ENCODE measurements at places on chromosomes 5 and 9.

GRCh38 chr5:133853646-133854365 lies 114.6 kb downstream of the C5orf15 start:
- DNase-seq: no peak

- peak; percentile 44 for DNase-seq
Observed at GRCh38 chr5:139147483-139148087, 50.6 kb downstream of the SIL1 start.

DNA sequence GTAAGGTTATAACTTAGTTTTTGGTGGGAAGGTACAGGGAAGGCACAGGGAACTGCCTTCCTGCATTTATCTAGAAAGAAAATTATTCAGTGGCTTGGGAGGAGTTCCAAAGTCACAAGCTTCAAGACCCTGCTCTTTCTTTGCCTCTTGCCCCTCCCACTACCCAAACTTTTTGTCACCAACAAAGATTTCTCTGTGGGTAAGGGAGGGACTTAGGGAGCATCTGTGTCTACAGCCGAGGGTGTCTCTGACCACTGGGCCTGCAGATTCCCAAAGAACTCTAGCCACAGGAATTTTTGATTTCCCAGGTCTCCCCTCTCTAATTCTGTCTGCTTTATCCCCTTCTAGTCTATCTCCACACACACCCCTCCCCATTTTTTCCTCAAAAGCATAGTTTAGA lies 2.1 kb downstream of the ECSCR start:
- no peak for DNase-seq

- no peak for DNase-seq
Observed at GRCh38 chr5:73691302-73692080, 65.5 kb downstream of the ARHGEF28 start.

DNA sequence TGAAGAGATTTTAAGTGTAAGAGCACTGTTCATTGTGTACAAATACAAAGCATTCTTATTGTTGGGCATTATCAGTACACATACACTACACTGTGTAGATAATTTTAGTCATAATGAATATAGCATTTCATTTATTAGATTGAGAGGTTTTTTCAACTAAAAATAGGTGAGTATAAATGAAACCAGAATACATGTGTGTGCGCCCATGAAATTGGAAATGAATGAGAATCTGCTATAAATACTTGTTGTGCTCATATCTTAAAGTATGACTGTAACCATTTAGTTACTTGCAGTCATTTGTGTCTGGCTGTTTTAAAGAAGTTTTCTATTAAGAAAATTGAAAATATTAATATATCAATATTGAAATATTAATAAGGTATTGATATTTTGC lies 189.0 kb upstream of the MEF2C start:
- DNase-seq: no peak

DNA sequence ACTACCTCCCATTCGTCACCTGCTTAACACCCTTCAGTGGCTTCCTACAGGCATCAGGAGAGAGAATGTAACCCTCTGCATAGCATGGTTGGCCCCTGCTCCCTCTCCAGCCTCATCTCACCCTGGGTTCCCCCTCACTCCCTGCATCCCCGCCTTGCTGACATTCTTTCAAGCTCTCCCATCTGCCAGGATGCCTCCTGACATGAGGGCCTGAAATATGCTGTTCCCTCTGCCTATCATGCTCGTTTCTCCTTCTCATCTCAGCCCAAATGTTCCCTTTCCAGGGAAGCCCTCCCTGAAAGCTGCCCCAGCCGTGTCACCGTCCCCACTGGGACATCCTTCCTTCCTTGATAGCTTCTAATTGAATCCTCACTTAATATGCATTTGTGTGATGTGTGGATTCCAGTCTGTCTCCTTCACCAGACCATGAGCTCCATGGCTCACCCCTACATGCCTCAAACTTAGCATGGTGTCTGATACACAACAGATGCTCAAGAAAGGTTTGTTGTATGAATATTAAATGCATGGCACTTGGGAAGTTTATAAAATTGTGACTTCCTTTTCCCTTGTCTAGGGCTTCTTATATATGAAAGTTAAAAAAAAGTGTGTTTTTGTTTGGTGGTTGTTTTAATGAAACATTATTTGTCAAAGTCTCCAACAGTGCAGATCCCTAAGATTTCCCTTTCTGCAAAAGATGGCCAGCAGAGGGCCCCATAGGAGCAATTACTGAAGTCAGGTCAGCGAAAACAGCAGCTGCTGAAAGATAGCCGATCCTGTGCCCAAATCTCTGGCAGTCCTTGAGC lies 7.3 kb upstream of the C5orf58 start:
- DNase-seq: peak; percentile 56

- no peak for DNase-seq
Observed at GRCh38 chr9:98222885-98223691, 30.7 kb upstream of the CORO2A start.

GRCh38 chr5:151454166-151454565 lies 6.8 kb downstream of the SLC36A1 start:
- DNase-seq: no peak
